ENCODE measurements at places on chromosomes 2 and 18.

DNA sequence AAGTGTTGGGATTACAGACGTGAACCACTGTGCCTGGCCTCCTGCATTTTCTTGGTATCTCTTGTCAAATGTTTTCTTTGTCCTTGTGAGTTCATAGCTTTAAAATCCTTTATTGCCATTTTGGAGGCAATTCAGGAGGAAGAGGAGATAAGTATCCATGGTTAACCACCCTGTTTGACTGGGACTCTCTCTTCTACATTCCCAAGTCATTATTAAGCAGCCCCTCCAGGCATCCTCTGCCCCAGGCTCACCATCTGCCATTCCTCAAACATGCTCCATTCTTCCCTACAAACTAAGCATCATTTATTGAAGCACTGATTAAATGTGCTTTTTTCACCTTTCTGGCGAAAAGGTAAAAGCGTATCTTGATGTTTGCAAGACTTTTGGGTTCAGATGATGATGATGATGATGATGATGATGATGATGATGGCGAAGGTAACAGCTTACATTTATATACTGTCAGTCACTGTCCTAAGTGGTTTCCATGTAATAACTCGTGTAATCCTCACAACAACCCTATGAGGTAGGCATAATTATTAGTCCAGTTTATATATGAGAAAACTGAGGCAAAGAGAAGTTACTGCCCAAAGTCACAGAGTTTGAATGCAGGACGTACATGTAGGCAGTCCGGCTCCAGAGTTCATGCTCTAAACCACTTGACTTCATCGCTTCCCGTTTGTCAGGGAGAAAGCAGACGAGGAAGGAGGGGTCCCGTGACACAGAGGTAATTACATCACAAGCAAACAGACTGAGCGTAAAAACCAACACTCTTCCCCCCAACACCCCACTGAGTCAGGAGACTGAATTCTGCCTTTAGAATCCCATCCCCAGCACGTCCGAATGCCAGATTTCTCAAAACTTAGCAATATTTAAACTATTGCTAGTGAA is 69.7 kb upstream of the ACKR3 start:
- no peaks in the 10 kb centered on the region for H3K36me3 ChIP-seq
- no peak for DNase-seq
- no peak overlapping the region for H3K27ac ChIP-seq
- H3K27me3 ChIP-seq: peaks cover 19% of the 10 kb centered on the region
- no peak overlapping the region for H3K4me3 ChIP-seq

- no peaks in the 10 kb centered on the region for H3K27me3 ChIP-seq
- no peak overlapping the region for H3K27ac ChIP-seq
- no peaks in the 10 kb centered on the region for H3K4me1 ChIP-seq
- no peak for DNase-seq
- no peak overlapping the region for H3K4me3 ChIP-seq
Observed at GRCh38 chr2:162782138-162782537, 56.4 kb downstream of the KCNH7 start.

DNA sequence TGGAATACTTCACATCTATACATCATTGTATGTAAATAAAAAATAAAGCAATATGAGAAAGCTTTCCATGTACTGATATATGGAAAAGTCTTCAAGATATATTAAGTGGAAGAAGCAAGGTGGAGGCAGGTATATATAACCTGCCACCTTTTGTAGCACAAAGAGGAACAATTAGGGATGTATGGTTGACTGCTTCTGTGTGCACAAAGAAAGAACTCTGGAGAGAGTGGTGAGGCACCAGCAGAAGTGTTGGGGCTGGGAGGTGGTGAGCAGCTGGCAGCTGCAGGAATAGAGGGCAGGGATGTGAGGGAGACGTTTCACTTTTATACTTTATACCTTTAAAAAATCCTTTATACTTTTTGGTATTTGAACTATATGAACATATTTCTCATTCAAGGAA is 26.1 kb downstream of the KIF5C start:
- H3K27ac ChIP-seq: no peak overlapping the region
- DNase-seq: no peak
- peaks cover 10% of the 10 kb centered on the region for H3K27me3 ChIP-seq
- H3K4me1 ChIP-seq: peaks cover 6% of the 10 kb centered on the region

DNA sequence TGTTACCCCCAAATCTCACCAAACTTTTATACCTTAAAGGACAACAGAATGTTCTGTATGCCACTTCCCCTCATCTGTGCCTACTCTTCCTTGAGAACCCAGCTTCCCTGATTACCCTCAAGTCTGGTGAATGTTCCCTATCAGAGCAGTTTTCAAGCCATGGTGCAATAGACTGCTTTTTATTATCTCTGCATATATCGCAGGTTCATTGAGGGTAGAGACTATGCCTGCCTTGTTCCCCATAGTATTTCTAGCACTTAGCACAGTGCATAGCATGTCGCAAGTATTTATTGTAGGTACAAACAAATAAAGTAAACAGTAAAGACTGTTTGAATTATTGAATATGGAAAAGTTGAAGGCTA is 146.6 kb downstream of the HAUS1 start:
- peak; percentile 14 for DNase-seq
- peak overlapping the region; percentile 89 for H3K4me3 ChIP-seq
- H3K27me3 ChIP-seq: no peaks in the 10 kb centered on the region
- peaks cover 19% of the 10 kb centered on the region for H3K36me3 ChIP-seq

DNA sequence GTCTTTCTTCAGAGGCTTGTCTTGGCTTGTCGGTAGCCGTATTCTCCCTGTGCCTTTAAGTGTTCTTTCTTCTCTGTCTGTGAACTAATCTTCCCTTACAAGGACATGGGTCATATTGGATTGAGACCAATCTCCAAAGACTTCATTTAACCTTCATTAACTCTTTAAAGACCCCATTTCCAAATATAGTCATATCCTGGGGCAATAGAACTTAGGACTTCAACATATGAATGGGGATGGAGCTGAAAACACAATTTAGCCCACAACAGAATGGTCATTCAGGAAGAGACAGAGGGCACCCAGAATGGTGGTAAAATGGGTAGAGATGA is 82.1 kb upstream of the TANK start:
- H3K27ac ChIP-seq: no peak overlapping the region
- no peak for DNase-seq
- H3K4me1 ChIP-seq: peaks cover 12% of the 10 kb centered on the region
- no peaks in the 10 kb centered on the region for H3K36me3 ChIP-seq

- DNase-seq: no peak
- no peaks in the 10 kb centered on the region for H3K27me3 ChIP-seq
- no peak overlapping the region for H3K4me3 ChIP-seq
- no peaks in the 10 kb centered on the region for H3K36me3 ChIP-seq
- H3K27ac ChIP-seq: no peak overlapping the region
Observed at GRCh38 chr2:182694189-182694588, 21.9 kb upstream of the DNAJC10 start.

- no peaks in the 10 kb centered on the region for H3K4me1 ChIP-seq
- H3K27me3 ChIP-seq: peaks cover 16% of the 10 kb centered on the region
- H3K4me3 ChIP-seq: no peak overlapping the region
- no peaks in the 10 kb centered on the region for H3K36me3 ChIP-seq
- no peak overlapping the region for H3K27ac ChIP-seq
- DNase-seq: no peak
Observed at GRCh38 chr2:59249441-59250306, 1008.5 kb upstream of the FANCL start.

DNA sequence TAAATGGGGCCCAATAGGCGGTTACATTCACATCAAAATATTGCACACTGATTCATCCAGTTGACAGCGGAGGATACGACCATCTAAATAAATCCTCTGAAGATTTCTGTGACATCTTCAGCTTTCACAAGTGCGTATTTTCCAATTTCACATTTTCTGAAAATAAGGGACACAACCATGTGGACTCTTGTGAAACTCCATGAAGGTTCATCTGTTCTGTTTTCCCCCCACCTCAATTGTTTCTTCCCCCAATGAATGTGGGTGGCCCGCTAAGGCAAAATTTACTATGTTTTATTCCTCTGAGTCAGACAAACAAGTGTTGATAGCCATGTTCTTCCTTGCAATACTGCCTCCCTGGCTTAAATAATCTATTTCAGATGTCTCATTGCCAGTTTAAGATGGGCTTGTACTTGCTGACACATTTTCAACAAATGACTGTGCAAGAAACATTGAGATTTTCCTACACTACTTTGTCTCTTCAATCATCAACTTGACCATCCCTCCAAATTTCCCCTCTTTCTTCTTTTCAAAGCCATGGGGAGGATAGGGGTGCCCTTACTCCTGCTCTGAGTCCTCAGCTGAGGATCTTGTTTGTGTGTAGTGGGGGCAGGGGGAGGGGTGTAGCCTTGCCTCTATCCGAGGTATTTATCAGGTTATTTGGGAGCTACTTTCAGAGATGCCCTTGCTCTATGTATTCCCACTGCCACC is 78.2 kb downstream of the BCL11A start:
- peak overlapping the region; percentile 88 for H3K27ac ChIP-seq
- peaks cover 41% of the 10 kb centered on the region for H3K36me3 ChIP-seq
- DNase-seq: no peak

- H3K4me3 ChIP-seq: no peak overlapping the region
- no peak overlapping the region for H3K27ac ChIP-seq
- DNase-seq: no peak
Observed at GRCh38 chr2:18791172-18791797, 201.9 kb upstream of the NT5C1B start.
